ENCODE measurements at places on chromosomes 16 and 17.

- no peak for DNase-seq
These were observed 19.6 kb downstream of the SCGB1C2 start for GRCh38 chr17:156946-157345.

- no peak for DNase-seq
These were observed 49.1 kb downstream of the RAB11FIP3 start for GRCh38 chr16:474420-475122.

GRCh38 chr17:69213059-69213813, 15.4 kb downstream of the ABCA10 start:
- no peak for DNase-seq

DNA sequence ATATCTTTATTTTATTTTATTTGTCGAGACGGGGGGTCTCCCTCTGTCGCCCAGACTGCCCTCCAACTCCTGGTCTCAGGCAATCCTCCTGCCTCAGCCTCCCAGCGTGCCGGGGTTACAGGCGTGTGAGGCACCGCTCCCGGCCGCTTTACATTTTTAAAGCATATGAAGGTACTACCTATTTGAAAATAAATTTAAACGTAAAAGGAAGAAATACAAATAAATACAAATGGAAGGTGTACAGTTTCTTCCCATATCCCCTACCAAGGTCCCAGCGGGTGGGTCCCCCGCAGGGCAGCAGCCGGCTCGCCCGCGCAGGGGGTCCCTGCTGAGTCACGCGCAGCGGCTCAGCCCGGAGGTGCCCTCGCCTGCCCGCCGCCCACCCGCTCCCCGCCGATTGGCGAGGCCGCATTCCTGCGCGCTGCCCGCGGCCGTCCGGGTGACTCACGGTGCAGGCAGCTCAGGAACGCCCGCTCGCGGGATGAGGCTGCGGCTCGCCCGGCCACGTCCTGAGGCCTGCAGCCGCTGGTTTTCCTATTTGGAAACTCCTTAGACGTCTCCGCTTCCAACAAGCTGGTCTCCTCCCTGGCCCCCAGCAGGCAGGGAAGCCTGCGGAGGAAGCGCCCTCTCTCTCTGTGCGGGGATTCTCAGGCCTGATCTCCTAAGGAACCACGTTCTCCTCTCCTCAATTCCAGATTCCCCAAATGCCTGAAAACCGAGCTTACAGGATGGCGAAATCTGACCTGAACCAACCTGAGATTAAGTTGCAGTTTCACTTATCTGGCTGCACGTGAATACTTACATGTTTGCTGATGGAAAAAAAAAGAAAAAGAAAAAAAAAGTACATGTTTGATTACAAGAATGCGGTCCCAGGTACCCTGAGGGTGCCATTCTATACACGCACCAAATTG, 54.8 kb upstream of the MAP3K14 start:
- DNase-seq, result peak; percentile 98

GRCh38 chr16:528111-529011, 849 bp downstream of the CAPN15 start:
- DNase-seq, result peak; percentile 27

DNA sequence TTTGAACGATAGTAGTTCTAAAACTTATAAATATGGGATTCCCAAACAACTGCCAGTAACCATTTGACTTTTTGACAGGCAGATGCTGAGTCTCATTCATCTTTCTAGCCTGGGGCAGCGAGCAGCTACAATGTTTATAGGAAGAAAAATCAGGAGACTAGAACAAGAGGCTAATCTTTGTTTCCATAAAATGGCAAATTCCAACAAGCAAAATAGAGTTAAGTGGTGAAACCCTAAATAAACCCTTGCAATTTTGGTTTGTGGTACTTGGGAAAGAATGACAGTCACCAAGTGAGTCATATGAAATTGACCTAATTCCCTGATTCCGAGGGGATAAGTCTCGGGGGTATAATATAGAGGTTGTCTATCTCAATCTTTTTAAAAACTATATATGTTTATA, 27.3 kb upstream of the HS3ST2 start:
- DNase-seq, result no peak

DNA sequence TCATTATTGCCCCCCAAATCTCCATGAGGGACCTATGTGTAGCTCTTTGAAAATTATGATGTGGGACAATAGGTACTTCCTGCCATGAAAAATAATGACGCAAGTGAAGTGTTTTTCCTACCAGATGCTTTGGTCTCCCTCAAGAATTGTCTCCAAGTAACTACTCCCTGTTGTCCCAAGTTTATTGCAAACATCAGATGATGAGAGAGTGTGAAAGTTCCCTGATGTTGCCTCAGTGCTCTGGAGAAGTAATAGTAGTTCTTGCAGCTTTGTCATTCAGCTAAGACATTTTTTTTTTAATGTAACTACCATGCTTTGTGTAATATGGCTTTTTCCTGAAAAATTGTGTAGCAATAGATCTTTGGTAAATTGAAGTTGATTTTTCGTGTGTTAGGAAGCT, 20.1 kb downstream of the LPCAT2 start:
- DNase-seq, result no peak

DNA sequence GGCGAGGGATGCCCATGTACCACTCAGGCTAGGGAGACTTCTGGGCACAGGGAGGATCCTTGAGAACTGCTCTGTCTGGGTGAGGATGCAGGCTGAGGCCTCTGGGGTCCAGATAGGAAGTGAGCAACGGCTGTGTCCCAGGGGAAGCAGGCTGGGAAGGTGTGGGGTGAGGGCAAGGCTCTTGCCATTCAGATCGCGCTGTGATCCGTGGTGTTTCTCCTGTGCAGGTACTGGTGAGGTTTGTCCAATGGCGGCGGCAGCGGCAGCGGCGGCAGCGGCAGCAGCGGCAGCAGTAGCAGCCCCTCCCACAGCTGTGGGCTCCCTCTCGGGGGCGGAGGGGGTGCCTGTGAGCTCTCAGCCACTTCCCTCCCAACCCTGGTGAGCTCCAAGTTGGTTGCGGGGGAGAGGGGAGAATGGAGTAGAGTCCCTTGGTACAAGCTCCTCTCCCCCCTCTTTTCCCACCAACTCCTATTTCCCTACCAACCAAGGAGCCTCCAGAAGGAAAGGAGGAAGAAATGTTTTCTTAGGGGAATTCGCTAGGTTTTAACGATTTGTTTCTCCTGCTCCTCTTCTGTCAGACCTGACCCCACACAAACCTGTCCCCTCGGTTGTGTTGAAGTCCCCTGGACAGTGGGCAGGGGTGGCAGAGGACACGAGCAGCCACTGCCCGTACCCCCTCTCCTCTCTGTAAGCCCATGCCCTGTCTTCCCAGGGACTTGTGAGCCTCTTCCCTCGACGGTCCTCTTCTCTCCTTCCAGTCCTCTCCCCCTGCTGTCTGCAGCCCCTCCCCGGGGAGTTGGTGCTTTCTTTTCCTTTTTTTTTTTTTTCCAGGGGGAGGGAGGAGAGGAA, 1.9 kb upstream of the PRRT2 start:
- no peak for DNase-seq
